ENCODE measurements at places on chromosomes 2 and 18.

DNA sequence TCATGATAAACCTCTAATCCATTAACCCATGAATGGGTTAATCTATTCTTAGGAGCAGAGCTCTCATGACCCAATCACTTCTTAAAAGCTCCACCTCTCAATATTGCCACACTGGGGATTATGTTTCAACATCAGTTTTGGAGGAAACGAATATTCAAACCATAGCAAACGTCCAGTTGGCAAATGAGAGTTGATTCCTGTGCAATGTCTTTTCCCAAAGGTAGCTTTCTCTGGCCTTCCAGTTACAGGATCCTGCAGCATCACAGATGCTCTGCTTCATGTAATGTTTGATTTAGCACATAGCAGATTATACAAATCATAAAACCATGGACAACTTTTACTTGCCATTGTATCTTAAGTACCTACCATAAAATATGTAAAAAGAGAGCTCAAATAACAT lies 481.0 kb downstream of the TNS1 start:
- DNase-seq, result peak; percentile 17

DNA sequence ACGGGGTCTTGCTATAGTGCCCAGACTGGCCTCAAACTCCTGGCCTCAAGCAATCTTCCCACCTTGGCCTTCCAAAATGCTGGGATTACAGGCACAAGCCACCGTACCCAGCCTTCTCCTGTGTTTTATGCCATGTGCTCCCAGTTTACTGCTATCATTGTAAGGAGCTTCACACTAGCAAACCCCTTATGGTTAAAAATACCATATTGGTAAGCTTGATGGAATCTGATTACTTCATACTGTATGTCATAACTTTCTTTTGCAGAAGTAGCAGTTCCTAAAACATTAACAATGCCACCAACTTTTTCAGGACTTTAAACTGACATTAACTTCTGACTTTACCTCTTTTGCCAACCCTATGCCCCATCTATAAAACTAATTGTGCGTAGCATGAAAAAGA lies 36.2 kb downstream of the HAT1 start:
- DNase-seq, result peak; percentile 78

DNA sequence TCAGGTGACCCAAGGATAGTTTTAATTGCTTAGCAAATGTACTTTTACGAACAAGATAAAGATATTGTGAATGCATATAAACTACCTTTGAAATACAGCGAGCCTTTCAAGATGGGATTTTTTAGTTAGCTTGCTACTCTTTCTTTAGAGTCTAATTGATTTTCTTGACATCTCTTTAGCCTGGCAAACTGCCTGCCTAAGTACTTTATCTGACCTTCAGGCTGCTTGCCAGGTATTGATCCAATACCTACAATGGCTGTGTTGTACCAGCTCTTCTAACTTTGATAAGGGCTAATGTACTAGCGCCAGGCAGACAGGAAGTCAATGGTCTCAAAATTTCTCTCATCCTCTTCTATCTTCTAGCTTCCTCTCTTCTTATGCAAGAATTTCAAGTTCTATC lies 414.4 kb upstream of the ACVR2A start:
- DNase-seq, result no peak

- no peak for DNase-seq
These were observed 174.5 kb downstream of the SS18 start for GRCh38 chr18:25915907-25916306.

GRCh38 chr2:229408356-229408755 lies 137.3 kb upstream of the PID1 start:
- DNase-seq, result peak; percentile 97
